Activated naive CD4-positive, alpha-beta T cell (primary cell): ENCODE measurements at places on chromosomes 13 and 19.

DNA sequence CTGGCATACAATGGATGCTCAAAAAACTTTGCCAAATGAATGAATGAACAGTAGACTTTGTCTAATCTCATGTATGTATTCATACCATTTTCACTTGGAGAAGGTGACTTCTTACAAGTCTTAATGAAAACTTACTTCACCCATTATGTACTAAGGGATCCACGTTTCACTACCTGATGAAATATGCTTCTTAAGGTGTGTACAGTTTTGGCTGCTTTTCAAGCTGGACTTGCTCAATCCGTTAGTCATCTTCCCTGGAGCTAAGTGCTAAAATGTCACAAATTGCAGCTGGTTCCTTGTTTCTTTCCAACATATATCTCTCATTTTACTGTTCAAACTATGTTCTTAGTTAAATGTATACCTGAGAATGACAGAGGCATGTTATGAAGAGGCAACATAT, 4.2 kb upstream of the CCNA1 start:
- no peak for DNase-seq

- no peak for DNase-seq
These were observed 6.0 kb upstream of the CCNP start for GRCh38 chr19:40232479-40232878.

- DNase-seq, result no peak
These were observed 4.5 kb downstream of the DACH1 start for GRCh38 chr13:71862459-71862943.

GRCh38 chr13:32200741-32201140, 114.4 kb downstream of the ZAR1L start:
- DNase-seq, result no peak

GRCh38 chr13:57553932-57554331, 77.6 kb upstream of the PCDH17 start:
- no peak for DNase-seq
